ENCODE measurements at places on chromosomes 4 and X. TPM values are rescaled to one million over a fixed set of nuclear protein-coding genes. Genes with fewer than 3 reads are reported as not detected.

- H3K27me3 ChIP-seq, result no peaks in the 10 kb centered on the region
- H3K36me3 ChIP-seq, result no peaks in the 10 kb centered on the region
- no peaks in the 10 kb centered on the region for H3K4me1 ChIP-seq
- DNase-seq, result no peak
Measured at GRCh38 chr4:80138551-80139538, 58.5 kb upstream of the PRDM8 start.

Gene MAGEC2
- total RNA-seq, result not detected

Gene DEFB131A
- total RNA-seq, result not detected

DNA sequence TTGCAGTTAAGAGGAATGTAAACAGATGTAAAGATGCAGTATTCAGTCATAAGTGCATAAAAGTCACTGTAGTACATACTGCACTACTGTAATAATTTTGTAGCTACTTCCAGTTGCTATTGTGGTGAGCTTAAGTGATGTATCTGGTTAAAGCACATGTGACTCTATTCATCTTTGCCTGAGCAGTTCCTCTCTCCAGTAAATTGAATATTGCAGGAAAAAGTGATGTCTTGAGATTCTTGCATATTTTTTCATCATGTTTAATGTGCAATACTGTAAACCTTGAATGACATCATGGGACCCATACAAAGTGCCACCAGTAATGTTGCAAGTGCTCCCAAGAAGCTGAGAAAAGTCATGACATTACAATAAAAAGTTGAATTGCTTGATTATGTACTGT, 9.6 kb downstream of the UBA6 start:
- no peak for DNase-seq
- no peak overlapping the region for H3K4me3 ChIP-seq
- peaks cover 4% of the 10 kb centered on the region for H3K4me1 ChIP-seq
- H3K27me3 ChIP-seq, result no peaks in the 10 kb centered on the region
- peaks cover 33% of the 10 kb centered on the region for H3K36me3 ChIP-seq

All from neural crest cell (in vitro differentiated cells).